ENCODE measurements at places on chromosomes 11 and 22.

DNA sequence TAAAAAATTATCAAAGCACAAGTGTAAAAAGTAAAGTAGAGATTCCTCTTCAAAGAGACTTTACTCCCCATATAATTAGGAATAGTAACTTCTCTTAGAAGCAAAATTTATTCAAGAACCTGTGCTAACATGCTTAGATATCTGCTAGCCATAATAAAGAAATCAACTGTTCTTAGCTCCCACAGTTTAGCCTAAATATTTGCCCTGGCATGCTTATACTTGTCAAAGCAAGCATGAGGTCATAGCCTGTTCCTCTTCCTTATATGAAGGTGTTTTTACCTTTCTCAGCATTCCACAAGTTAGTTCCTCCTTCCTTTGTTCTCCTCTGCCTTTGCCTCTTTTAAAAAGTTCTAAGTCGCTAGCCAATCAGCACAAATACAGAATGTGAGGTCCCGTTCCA, 30.3 kb downstream of the RIC3 start:
- DNase-seq, result no peak

DNA sequence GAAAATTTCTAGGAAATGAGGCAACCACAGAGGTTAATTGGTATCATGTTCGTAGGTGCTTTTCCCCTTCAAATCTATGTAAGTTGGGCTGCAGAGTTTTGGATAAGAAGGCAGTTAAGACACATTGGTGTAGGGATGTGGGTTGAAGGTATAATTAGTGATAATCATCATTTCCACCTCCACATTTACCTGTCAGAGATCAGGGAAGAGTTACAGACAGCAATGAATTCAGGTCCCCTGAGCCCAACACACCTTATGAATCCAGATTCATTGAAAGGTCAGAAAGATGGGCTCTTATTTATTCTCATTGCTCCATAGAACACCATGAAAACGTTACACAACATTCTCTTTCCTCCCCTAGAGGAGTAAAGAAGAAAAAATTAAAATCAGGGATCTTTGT, 308.7 kb downstream of the C11orf87 start:
- DNase-seq, result no peak

- DNase-seq, result peak; percentile 43
These were observed 44.3 kb downstream of the NNMT start for GRCh38 chr11:114340311-114341131.

DNA sequence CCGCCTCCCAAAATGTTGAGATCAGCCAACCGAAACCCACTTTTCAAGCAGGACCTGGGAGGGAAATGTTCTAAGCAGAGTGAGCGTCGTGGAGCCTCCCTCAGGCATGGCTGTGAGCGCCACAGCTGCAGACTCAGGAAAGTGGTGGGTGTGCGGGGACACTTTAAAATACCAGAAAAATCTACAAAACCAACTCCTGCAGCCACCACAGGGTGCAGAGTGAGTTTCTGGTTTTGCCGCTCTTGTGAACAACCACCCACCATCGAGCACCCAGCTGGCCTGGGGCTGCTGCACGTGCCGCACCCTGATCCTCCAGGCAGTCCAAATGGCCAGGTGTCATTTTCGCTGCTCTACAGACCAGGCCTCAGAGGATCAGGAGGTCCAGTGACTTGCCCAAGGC, 46.9 kb downstream of the CELSR1 start:
- DNase-seq, result no peak

GRCh38 chr11:64511966-64512365, 79.1 kb upstream of the SLC22A12 start:
- DNase-seq, result no peak

- DNase-seq, result peak; percentile 1
These were observed 244.9 kb downstream of the CASP12 start for GRCh38 chr11:104653407-104653806.

- no peak for DNase-seq
These were observed 32.0 kb downstream of the SHANK3 start for GRCh38 chr22:50704510-50705218.

GRCh38 chr22:45600790-45601730, 70.6 kb upstream of the ATXN10 start:
- no peak for DNase-seq

DNA sequence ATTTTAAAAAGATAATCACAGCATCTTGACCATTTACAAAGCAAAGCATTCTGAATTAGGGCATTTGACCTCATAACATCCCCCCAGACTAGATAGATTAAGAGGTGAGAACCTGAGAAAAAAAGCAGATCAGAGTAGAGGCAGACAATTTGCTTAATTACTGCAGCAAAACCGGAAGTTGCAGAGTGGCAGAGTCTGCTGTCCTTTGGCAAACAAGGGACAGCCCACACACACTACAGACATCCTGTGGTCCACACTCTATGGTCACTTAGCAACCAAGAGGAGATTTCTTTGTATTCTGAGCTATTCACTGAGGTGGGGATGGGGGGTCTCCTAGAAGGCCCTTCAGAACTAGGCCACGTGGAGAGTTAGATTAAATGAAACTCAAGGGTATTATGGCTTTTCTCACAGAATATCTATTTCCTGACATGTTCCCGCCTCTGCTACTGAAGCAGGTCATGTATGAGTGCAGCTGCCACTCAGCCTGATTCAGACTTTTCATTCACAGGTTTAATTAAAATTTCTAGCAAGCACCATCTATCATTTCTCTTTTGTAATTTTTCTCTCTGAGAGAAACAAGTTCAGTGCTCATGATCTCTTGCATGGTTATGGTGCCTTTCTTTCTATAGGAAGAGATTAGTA, 48.5 kb downstream of the SVIP start:
- peak; percentile 19 for DNase-seq

- no peak for DNase-seq
These were observed 63.1 kb upstream of the TTC12 start for GRCh38 chr11:113251281-113251680.

DNA sequence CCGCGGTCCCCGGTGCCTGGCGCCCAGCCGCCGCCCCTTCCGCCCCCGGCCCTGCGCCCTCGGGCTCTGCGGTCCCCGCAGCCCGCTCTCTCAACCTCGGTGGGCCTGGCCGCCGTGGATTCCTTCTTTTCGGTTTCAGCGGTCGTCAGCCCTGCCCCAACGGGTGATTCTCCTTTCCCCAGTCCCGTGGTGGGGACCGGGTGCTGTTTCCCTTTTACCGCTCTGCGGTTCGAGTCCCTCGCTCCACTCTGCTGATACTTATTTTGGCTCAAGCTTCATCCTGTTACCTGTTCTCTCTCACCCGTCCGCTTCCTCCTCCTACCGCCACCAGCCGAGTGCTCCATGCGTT, 494 bp downstream of the ZDHHC5 start:
- no peak for DNase-seq

GRCh38 chr11:85813721-85814120, 2.8 kb upstream of the SYTL2 start:
- DNase-seq, result no peak

DNA sequence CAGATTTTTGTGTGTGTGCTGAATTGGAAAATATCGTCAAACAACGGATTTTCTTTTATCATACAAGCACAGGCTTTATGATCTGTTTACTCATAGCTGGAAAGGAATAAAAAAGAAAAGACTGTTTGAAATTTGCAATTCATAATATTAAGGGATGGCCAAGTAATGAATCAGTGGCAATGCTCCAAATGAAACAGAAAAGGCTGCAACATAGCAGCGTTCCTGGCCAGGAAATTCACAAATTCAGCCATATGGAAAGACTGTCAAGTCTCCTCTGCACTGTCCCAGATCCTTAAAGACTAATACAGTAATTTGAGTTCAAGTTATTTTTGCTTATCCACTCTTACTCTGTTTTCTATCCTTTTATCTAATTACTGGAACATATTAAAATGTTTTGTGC, 98.2 kb downstream of the MSANTD4 start:
- DNase-seq, result no peak

DNA sequence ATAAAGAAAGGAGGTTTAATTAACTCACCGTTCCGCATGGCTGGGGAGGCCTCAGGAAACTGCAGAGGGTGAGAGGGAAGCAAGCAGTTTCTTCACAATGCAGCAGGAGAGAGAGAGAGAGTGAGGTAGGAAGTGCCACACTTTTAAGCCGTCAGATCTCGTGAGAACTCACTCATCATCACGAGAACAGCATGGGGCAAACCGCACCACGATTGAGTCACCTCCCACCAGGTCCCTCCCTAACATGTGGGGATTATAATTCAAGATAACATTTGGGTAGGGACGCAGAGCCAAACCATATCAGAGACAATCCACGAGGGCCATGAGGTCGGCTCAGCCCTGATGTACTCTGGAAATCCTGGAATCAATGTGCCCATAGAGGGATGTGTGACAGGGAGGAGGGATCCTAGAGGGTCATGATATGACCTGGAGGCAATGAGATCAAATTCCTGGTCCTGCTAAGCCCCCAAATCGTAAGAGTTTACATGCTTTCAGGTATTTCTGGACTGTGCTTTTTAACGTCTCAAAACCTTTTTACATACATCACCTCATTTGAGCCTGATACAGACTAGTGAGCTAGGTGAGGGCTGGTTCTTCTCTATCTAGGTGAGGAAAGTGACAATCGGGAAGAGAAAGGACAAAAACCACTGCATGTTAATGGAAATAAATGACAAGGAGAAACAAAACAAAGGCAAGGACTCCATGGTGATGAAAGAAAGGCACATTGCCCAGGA, 19.5 kb upstream of the RASSF10 start:
- DNase-seq, result peak; percentile 80

DNA sequence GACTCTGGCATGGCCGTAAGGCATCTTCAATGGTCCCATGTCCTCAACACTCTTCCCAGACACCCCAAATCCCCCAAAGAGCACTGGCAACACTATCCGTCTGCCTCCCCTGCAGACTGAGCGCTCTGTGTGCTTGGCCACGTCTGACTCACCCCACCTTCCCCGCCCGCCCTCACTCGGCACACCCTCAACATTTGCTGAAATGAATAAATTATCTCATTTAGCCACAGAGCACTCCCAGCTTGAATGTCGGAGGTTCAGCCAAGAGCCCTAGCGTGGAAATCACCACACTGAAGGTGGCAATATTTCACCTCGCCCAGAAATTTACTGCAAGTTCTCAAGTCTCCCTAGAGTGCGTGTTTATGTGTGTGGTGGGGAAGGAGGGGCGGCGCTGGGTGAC, 46.6 kb upstream of the TCF20 start:
- no peak for DNase-seq

DNA sequence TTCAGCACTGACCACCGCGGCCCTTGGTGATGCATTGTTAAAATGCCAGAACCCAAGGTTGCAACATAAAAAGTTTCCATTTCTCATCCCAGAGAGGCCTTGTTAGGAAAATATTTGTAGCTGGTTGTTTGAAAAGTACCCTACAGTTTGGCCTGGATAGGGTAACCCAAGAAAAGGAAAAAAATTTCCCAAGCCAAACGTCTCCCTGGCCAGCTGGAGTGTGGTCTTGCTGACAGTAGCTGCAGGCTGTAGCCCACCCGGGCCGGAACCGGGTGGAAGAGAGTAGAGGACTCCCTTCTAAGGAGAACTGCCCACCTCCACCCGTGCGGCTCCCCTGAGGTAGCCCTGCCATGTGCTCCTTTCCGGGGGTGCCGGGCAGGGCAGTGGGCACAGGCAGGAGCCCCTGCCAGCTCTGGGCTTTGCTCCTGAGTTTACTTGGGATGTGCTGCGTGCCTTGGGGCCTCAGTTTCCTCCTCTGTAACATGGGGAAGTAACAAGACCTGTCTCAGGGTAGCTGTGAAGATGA, 38.5 kb downstream of the IGHMBP2 start:
- DNase-seq, result no peak
